CD4-positive, CD25-positive, alpha-beta regulatory T cell (primary cell): ENCODE measurements at places on chromosomes 2 and 18. TPM values are rescaled to one million over a fixed set of nuclear protein-coding genes. Genes with fewer than 3 reads are reported as not detected.

CELF4 gene
- not detected for total RNA-seq

SGPP2 gene
- 8.3 TPM for total RNA-seq

PRSS56 gene
- not detected for total RNA-seq

C1QL2 gene
- total RNA-seq = not detected

RAB27B gene
- total RNA-seq = 8.5 TPM

DSG3 gene
- total RNA-seq = not detected

PIEZO2 gene
- not detected for total RNA-seq

ZNF514 gene
- total RNA-seq = 11.4 TPM

INSIG2 gene
- total RNA-seq = 11.3 TPM

DCDC2C gene
- not detected for total RNA-seq

MYO5B gene
- not detected for total RNA-seq

COLEC11 gene
- not detected for total RNA-seq

- DNase-seq = no peak
Observed at GRCh38 chr2:119289642-119290041, 66.0 kb downstream of the STEAP3 start.

- no peak for DNase-seq
Observed at GRCh38 chr2:45748239-45748638, 96.8 kb downstream of the PRKCE start.

DNA sequence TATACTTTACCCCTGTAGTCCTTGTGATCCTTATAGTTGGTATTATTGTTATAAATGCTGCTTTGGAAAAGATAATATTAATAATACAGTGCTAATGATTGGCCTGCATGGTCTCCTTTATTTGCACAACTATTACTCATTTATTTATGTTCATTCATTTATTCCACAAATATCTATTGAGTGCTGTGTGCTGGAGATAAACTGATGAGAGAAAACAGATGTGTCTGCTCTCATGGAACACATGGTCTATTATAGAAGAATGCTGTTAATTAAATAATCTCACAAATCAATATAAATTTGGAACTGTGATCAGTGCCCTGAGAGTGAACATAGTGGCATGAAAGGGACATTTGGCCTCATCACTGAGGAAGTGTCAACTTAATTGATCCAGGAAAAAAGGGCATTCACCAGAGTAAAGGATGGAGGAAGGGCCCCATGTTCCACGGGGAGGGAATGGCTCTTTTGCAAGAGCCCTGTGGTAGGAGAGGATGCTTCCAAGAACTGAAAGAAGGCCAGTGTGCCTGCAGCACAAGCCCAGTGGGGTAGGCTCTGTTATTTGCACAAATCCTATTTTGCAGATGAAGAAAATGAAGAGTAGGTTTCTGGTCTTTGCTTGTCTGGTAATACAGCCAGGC is 91.5 kb upstream of the STK39 start:
- no peak for DNase-seq

DNA sequence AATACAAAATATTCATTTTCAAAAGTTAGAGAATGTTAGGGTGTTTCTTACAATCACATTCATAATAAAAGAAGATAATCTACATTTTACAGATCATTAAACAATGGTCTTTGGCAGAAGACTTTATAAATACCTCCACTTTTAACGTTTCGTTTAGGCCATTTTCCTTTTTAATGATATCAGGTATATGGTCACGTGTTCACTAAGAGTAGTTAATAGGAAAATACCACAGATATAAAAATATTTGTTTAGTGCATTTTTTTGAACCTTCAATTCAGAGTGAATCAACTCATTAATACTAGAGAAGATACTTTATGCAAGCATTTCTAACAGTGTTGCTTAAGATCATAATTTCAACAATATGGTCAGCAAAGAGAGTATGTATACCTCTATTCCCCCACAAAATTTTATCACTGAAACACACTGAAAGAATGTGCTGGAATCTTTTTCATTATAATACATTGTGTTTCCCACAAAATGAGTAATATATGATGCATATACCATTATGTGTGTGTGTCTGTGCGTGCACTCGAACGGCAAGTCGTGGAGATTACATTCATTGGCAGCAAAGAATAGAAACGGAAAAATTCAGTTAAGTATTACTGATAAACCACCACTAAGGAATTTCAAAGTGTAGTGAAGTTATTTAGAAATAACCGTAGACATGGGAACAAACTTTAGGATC is 319.9 kb upstream of the THUMPD2 start:
- no peak for DNase-seq

DNA sequence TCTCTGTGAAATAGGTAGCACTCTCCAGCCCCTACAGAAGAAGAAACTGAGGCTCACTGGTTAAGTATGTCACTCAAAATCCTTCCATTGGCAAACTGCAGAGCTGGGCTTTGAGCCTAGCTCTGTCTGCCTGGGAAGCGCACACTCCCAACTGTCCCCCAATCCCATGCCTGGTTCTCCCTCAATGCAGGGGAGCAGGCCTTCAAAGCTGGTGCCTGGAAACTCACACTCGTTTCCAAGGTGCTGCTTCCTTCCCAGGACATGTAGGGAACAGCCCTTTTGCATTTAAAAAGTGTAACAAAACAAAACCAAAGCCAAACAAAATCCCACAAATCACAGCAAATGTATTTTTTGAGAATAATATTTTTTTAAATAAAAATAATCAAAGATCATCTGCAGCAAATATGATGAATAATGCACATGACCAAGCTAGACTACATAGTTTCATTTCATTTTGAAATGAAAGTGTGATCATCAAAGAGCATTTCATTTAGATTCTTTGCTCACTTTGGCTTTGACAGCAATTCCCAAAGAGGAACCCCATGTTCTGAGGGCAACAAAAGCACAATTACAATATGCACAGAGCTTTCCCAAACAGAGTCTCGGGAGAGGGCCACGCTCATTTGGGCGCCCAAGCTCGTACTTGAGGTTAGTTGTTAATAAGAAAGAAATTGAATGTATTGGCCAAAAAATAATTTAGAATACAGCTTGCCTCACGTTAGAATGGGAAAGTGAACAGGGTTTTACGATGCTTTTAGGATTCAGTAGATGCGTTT is 96.7 kb upstream of the ACKR3 start:
- no peak for DNase-seq

DNA sequence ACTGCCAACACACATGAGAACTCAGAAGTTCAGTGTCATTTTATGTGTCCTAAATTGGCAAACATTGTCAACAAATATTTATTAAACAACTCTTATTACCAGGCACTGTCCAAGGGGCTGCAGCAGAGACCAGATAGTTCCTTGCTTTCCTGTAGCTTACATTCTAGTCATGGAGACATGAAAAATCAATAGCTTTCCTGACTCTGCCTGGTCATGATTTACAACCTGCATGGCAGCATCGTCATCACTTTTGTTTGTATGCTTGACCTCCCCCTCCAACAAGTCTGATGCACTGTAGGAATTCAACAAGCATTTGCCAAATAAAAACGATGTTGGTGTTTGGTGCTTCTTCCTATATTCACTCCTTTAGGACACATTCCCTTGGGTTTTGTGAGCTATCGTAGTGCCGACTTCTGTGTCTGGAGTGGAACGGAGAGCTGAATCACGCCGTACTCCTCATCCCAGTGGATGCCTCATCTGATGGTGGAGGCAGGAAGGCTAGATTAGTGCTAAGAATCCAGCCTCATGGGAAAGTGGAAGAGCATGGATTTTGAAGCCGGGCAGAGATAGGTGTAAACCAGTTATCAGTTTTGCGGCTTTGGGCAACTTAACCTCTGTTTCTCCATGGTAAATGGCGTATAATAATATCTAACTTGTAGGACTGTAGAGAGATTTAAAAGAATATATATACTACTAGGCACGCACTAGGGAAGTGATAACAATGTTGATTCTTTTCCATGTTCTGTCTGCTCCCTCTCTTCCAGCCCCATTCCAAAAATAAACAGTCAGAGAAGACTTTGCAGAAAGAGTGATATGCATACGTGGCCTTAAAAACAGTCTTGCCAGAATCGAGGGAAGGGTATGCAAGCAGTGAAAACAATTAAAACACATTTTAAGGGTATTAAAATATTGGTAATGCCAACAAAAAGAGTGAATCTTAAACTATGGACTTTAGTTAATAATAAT is 120.5 kb upstream of the ZFP36L2 start:
- DNase-seq = no peak

DNA sequence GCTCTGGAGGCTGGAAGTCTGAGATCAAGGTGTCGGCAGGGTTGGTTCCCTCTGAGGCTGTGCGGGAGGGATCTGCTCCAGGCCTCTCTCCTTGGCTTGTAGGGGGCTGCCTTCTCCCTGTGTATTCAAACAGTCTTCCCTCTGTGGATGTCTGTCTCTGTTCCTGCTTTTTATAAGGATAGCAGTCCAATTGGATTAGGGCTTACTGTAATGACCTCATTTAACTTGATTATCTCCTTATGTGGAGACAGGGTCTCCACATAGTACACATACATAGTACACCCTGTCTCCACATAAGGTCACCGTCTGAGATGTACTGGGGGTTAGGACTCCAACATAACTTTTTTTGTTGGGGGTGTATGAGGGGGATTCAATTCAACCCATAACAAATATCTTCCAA is 30.5 kb downstream of the TCF7L1 start:
- no peak for DNase-seq

GRCh38 chr2:1736997-1737480 is 7.3 kb downstream of the PXDN start:
- DNase-seq = no peak

GRCh38 chr2:98158305-98158704 is 71.3 kb downstream of the VWA3B start:
- no peak for DNase-seq

- peak; percentile 15 for DNase-seq
Observed at GRCh38 chr2:238784671-238785527, 63.0 kb upstream of the TWIST2 start.

DNA sequence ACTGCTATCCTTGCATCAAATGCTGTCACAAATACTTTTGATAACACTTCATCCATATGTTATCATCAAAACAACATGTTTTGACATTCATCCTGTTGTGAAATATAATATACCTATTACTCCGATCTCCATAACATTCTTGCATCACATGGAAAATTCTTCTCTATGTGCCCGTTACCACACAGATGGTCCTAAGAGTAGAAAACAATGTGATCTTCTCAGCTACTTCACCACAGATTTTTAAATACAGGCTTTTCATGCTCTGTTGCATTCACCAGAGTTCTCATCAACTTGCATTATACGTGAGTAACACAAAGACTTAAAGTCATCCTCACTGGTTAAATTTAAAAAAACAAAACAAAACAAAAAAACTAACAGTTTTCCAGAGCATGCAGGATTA is 1603.3 kb upstream of the ZEB2 start:
- no peak for DNase-seq

- DNase-seq = no peak
Observed at GRCh38 chr2:117635481-117635880, 179.0 kb upstream of the DDX18 start.

- DNase-seq = no peak
Observed at GRCh38 chr2:224426656-224427055, 24.7 kb upstream of the FAM124B start.

DNA sequence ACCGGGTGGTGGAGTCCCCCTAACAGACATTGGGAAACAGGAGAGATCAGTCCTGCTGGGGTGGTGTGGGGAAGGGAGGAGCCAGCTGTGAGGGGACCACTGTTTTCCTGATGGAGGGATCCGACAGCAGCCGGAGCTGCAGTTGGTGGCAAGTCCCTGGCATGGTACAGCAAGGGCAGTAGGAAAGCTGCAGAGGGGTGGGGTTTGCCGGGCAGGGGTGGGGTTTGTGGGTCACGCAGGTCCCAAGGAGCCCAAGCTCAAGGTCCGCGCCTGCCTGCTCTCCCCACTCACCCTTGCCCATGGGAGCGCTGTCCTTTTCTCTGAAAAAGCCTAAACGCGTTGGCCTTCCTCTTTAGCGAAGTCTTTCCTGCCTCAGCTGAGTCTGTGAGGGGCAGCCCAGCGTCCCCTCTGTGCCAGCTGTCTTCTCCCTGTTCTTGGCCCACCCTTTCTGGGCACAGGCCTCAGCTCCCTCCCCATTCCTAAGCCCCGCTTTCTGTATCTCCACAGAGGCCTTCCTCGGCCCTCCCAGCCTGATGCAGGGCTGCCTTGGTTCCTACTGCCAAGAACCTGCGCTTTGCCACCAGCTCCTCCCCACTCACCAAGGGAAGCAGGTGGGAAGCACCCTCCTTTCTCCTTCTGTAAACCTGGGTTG is 29.3 kb upstream of the INHBB start:
- no peak for DNase-seq

- DNase-seq = no peak
Observed at GRCh38 chr2:110130757-110131156, 15.1 kb upstream of the MALL start.

GRCh38 chr2:218229239-218229638 is 12.2 kb downstream of the ARPC2 start:
- peak; percentile 30 for DNase-seq

- peak; percentile 68 for DNase-seq
Observed at GRCh38 chr2:25982273-25982967, at the start of gene KIF3C. Gene KIF3C (minus strand): TSS chr2:25982497. CDS start chr2:25981917, 580 bp downstream.

GRCh38 chr2:168830958-168831357 is 28.5 kb downstream of the NOSTRIN start:
- DNase-seq = no peak

DNA sequence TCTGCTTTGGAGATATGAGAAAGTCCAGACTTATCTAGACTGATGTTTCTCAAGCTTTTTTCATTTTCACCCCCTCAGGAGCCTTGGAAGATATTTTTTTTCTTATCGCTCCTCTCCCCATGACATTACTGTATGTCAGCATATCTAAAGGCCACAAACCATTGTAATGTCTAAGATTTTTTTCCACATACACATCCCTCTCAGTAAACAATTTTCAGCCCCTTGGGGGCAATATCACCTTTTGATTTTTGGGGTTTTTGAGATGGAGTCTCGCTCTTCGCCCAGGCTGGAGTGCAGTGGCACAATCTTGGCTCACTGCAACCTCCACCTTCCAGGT is 60.3 kb upstream of the REL start:
- no peak for DNase-seq

GRCh38 chr2:15692551-15693377 is 101.1 kb downstream of the DDX1 start:
- no peak for DNase-seq

DNA sequence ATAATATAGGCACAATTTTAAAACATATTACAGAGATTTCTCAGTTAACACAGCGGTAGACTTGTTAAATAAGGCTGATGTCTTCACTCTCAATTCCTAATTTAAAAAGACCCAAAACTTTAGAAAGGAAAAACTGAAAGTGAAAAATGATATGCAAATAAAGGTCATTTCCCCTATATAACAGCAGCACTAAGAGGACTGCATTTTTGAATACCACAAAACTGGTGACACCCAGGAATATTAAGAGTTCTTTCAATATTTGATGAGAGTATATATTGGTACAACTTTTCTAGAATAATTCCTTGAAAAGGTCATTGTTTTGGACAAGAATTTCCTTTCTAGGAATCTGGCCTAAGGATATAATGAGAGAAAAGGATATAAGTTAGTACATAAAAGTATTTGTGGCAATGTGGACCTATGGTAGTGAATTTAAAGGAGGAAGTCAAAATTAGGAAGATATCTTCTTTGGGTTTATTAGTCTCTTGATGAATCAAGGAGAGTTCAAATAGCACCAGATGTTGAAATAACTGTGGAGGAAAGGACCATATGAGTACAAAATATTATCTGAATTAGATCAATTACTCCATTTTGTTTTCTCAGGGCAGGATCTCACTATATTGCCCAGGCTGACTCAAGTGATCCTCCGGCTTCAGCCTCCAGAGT is 70.3 kb downstream of the TMEM237 start:
- DNase-seq = no peak

- no peak for DNase-seq
Observed at GRCh38 chr2:21774691-21775368, 651.1 kb downstream of the TDRD15 start.
